ENCODE measurements at places on chromosomes 4 and X.

DNA sequence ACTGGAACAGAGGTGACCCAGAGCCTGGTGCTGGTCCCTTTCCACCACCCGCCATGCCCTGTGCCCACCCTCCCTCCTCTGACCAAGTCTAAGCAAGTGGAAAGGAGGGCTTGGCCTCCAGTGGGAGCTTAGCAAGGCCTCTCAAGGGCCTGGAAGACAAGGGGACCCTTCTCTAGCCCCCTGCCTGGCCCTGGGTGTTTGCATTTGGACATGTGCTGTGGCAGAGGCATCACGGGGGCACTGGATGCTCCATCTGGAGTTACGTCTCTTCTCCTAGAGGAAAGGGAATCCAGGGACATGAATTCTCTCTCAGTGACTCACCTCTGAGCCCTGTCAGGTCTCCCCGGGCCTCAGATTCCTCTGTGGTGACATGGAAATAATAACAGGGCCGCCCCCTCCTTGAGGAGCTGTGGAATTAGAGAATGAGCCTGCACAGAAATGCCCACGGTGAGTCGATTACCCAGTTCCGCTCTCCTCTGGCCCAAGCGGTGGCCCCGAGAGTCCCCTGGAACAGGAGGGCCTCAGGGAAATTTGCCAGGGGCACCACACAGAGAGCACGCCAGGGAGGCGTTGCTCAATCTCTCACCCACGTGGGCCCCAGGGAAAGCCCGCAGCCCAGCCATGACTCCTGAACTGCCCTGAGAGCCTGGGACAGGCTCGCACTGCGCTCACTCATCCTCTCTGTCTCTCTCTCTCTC, 189.6 kb downstream of the BCOR start:
- DNase-seq = peak; percentile 62

DNA sequence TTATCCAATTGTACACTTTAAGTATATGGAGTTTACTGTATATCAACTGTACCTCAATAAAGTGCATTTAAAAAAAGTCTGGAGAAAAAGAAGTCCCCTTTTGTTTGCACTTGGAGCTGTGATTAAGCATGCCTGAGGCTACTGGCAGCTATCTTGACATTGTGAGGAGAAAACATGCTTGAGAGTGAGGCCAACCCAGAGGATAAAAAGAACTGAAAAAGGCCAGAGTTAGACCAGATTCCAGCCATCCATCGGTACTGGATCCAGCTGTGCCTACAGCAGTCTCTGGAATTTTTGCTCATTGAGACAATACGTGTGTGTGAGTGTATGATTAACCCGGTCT, 57.4 kb downstream of the LGI2 start:
- DNase-seq = peak; percentile 66

DNA sequence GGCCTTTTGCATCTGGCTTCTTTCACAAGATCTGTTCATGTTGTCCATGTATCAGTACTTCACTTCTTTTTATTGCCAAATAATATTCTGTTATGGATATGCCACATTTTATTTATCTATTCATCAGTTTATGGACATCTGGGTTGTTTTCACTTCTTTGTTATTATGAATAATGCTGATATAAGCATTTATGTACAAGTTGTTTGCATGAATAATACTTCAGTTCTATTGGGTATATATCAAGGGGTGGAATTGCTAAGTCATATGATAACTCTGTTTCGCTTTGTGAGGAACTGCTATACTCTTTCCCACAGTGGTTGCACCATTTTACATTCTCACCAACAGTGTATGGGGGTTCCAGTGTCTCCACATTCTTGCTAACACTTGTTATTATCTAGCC, 190.4 kb downstream of the RBMX2 start:
- no peak for DNase-seq

- no peak for DNase-seq
Observed at GRCh38 chr4:38334791-38335190, 329.2 kb upstream of the KLF3 start.

GRCh38 chrX:27276751-27277150, 186.4 kb downstream of the PPP4R3C start:
- no peak for DNase-seq

DNA sequence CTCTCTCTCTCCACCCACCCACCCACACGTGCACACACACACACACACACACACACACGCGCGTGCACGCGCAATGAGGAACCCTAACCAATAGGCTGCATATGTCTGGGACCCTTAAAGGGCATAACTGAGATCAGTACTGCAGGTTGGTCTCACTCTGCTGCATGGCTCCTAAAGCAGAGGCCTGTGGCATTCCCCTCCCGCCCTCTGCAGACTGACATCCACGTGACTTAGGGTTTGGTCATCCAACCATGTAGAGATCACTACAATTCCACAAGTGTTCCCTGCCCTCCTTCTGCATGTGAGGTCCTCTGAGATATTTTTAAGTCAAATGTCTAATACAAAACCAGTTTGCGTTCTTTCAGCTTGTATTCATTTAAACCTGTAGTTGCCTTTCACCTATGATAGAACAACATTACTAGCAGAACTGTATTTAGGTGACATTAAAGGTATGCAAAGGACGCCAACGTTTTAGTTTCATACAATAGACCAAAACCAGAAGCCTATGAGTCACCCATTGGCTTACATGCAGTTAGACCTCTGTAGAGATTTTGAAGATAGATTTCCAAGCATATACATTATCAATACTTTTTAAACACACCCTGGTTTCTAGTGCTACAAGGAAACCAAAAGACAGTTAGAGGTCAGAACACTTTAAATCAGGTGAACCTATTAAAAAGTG, 10.1 kb downstream of the XAGE5 start:
- DNase-seq = no peak

DNA sequence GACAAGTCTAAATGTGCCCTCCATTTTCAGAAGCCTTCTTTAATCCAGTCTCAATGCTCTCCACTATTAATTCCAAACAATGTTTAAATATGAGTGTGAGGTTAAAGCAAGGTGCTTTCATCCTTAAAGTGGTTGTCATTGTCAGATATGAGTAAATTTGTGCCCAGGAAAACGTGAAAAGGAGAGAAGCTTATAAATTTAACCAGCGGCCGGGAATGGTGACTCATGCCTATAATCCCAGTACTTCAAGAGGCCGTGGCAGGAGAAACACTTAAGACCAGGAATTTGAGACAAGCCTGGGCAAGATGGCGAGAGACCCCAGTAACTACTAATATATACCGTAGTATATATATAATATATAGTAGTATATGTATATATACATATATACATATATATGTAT, 270.0 kb downstream of the ARHGAP24 start:
- DNase-seq = no peak

- DNase-seq = peak; percentile 71
Observed at GRCh38 chr4:117400039-117400835, 314.9 kb upstream of the TRAM1L1 start.

Measured in kidney glomerular epithelial cell (primary cell).